Activated naive CD4-positive, alpha-beta T cell (primary cell): ENCODE measurements at places on chromosomes 5 and 9.

DNA sequence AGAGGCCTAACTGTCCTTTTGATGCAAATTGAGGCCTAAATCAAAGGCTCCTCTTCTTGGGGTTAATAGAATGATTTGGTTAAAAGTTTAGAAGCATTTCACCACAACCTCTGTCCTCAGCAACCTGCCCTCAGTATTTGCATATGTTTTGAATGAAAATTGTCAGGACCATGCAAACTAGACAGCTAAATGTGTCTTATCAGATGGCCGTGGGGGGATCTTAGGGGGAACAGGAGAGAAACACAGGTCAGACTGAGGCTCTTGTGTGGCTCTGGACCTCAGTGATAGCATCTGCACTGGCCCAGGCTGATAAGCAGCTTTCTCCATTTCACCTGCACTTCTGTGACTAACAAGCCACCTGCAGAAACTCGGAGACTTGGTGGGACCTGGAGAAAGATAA is 49.0 kb downstream of the FOXI1 start:
- DNase-seq = no peak

DNA sequence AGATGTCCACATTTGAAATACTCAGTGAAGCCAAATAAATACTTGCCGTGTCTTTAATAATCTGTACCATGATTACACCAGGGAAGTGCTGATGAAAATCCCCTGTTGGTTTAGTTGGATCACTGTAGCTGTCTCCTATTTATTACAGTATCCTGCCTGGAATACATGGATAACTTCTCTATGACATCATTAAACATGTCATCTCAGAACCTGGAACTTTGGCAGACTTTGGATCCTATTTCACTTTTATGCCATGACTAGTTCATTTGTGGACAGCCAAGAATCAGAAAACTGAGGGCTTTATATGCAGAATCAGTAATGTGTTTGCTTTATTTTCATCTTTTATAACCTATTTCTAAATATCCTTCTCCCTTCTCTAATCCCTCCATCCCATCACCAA is at the start of gene TXNDC8:
Gene TXNDC8, minus strand, starts transcription at position 137 of the 400 bp plus-strand sequence.
- no peak for DNase-seq

GRCh38 chr5:170785416-170785815 is 1.9 kb downstream of the GABRP start:
- no peak for DNase-seq

GRCh38 chr5:170846846-170847245 is 15.0 kb upstream of the RANBP17 start:
- DNase-seq = no peak

GRCh38 chr5:142770650-142771609 is 753 bp downstream of the ARHGAP26 start:
- peak; percentile 16 for DNase-seq

GRCh38 chr9:111023128-111023527 is 15.1 kb downstream of the LPAR1 start:
- DNase-seq = no peak

DNA sequence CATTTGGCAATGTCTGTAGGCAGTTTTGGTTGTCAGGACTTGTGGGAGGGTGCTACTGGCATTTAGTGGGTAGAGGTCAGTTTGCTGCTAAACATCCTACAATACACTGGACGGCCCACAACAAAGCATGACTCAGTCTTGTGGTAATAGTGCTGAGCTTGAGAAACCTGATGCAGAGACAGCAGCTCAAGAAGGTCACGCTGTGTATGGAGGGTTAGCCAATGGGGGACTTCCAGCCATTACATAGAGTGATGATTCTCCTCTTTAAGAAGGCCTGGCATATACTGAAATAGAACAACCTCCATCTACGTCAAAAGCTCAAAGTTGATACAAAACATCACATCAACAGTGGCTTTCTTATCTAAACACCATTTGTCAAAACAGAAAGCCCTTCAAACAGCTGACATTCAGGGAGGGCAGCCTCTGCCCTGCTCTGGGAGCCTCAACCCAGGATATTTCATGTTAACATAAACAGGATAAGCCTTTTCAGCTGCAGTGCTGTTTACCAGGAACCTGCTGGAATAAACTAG is 143.0 kb downstream of the GPBP1 start:
- no peak for DNase-seq

DNA sequence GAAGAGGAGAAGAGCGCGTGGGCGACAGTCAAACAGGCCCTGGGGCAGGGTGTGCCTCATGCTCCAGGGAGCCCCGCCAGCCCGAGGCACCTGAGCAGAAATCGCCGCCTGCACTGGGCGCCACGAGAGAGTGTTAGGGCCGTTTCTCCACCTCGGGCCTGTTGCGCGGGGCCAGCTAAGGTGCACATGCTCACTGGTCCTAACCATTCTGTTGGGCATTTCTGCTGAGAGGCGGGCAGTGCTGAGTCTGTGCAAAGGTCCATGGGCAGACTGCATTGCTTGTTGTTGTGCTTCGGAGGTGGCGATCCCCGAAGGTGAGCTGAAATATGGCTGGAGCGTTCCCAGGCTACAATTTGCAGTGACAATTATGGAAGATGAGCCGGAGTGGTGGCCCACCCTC is 367.8 kb upstream of the SPATA31A5 start:
- no peak for DNase-seq

GRCh38 chr5:72476275-72476674 is 30.9 kb downstream of the ZNF366 start:
- DNase-seq = no peak

DNA sequence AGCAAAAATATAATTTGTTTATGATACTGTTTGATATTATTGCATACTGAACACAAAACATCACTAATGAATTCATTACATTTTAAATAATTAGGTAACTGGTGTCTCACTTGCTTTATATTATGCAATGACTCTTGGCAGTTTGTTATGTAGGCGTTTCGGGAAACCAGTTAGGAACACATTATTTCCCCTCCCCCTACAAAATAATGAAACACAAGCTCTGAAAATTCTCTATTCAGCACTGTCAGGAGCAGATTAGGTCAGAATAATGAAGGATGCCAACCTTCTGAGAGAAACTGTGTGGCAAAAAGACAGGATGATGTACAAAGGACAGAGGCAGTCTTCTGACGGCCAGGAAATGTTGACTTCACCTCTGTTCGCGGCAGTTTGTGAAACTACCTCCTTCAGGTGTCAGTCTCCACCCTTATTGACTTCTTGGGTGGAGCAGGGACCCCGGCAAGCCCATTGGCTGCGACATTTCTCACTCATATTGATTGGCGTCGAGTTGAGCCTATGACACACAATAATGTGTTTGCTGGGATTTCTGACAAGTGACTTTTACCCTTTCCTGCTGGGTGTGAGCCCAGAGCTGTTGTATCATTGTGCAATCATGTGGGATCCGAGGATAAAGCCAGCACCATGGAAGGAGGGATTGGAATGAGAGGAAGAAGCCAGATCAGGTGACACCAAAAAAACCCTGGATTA is 33.9 kb downstream of the SH3PXD2B start:
- DNase-seq = no peak

DNA sequence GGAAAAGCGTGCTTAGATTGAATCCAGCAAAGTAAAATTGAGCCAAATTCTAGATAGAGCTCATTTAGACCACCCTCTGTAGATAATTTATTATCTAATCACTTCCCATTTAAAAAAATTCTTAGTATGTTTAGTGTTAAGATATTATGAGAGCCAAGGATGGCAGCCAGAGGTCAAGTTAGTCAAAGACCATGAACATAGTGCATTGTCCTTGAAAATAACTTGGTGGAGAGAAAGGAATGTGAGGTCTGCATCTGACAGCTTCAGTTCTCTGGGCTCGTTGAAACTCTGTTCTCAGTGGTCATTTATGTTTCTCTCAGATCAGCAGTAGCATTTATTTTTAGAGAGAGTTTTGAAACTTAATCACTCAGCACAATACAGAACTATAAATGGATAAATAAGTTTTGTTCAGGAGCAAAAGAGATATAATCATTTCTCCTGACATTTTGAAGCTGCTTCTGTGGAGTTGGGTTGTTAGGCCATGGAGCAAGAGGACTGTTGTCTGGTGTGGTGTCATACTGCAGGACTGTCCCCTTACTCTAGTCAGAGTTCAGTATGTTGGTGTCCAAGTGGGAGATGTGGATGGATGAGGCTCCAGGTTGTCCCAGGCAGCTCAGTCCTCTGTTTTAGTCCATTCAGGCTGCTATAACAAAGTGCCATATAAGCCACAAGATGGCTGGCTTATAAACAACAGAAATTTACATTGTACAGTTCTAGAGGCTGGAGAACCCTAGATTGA is 337.7 kb downstream of the FBXL7 start:
- DNase-seq = no peak

DNA sequence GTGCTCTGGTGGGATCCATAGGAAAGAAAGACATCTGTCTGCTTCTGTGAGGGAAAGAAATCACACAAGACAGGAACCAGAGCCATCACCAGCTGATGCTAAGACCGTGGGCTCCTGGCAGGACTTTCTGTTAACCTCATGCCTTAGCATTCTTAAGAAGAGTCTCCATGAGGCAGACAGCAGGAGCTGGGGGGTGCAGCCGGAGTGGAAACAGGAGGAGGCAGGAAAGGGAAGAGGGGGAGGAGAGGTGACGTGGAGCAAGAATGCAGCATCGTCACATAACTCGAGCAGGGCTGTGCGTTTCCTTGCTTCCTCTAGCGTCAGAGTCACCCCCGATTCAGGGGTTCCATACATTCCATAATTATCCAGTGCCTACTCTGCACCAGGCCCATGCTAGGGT is 53.6 kb downstream of the ERGIC1 start:
- DNase-seq = no peak

GRCh38 chr5:68243681-68244080 is 28.1 kb downstream of the PIK3R1 start:
- DNase-seq = no peak

- no peak for DNase-seq
Observed at GRCh38 chr9:86112057-86112456, 12.7 kb upstream of the GOLM1 start.

- DNase-seq = no peak
Observed at GRCh38 chr5:133942614-133943474, 25.6 kb downstream of the C5orf15 start.

DNA sequence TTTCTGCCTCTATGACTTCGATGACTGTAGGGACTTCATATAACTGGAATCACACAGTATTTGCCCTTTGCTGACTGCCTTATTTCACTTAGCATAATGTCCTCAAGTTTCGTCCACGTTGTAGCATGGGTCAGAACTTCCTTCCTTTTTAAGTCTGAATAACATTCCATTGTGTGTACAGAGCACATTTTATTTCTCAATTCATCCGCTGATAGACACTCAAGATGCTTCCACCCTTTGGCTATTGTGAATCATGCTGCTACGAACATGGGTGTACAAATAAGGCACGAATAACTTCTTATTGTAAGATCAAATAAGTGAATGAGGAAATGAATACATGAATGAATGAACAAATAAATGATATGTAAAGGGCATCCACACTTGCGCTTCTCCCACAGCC is 13.0 kb downstream of the BARX1 start:
- DNase-seq = no peak

DNA sequence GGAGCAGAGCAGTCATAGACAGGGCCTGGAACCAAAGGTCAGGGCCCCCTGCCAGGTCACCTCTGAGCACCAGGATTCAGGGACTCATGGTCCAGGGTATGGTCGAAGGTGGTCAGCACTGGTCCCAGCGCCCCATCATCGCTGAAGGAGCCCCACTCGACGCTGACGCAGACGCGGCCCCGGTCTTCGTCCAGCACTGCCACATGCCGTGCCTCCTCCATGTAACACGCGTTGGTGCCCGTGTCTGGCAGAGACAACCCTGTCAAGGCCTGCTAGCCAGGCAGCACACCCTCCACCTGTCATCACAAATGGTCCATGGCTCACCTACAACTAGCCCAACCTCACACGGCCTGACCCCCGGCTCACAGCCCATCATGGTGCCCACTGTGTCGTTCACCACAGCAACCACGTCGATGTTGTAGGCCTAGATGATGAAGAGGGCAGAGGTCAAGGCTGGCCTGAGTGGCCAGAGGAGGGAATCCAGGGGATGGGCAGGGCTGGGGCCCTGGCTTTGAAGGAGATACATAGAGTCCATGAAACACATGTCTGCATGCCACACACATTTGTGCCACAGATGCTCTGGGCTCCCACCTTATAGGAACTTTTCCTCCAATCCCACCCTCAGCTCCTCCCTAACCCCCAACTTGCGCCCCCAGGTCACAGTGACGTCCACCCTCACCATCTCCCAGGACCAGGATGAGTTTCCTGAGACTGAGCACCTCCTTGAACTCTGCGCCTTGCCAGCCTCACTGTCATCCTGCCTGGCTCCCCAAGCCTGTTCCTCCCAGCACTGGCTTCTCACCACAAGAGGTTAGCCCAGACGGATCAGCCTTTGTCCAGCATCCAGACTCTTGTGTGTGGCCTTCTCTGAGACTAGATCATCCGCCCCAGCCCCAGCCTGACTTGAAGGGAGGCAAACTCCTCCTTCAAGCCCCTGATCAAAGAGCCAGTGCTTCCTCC is 9.5 kb downstream of the HK3 start:
- no peak for DNase-seq

- no peak for DNase-seq
Observed at GRCh38 chr9:5873439-5873838, 17.2 kb upstream of the MLANA start.

DNA sequence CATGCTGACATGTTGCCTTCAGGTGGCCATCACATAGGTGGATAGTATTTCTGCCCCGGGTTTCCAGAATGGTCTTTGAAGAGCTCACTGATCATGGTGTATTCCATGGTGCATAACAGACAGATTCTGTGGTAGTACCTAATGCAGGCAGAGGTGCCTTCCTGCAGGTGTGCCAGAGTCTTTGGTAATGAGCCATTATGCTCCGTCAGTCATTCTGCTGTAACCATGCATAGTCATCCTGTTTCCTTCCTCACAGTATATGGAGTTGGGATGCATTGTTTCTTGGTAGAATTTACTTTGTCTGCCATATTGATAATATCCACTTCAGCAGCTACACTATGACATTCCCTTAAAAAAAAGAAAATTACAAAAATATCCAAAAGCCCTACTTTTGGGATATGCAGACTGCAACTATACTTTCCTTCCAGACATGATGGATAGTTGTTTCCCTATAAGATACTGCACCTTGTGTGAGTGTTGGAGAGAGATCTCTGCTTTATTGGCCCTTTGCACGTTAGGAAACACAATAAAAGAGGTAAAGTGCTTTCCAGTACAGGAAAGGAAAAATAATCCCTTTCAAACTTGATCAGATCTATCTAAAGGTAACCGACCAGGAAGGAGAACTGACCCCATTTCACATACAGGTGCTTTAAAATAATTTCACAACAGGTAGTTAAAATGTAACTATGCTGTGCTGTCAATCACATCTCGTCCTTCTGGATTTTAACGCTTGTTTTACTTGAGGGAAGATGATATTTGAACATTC is 537.5 kb upstream of the WWC1 start:
- no peak for DNase-seq

- DNase-seq = no peak
Observed at GRCh38 chr9:70448919-70449318, 34.5 kb upstream of the KLF9 start.

DNA sequence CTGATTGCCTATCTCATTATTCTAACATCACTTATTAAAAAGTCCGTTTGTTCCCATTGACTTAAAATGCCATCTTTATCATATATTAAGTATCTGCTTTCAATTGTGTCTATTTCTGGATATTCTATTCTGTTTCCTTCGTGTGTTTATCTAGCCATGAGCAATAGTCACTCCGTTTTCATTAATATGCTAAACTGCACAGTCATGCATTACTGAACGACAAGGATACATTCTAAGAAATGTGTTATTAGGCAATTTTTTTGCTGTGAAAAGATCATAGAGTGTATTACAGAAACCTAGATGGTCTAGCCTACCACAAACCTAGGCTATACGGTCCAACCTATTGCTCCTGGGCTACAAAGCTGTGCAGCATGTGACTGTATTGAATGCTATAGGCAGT is 482.9 kb downstream of the IRX1 start:
- no peak for DNase-seq

GRCh38 chr9:7653262-7653661 is 146.3 kb downstream of the DMAC1 start:
- DNase-seq = no peak

- no peak for DNase-seq
Observed at GRCh38 chr5:179733772-179734126, 1.1 kb downstream of the MAML1 start.
